ENCODE measurements at places on chromosomes 5 and 9.

DNA sequence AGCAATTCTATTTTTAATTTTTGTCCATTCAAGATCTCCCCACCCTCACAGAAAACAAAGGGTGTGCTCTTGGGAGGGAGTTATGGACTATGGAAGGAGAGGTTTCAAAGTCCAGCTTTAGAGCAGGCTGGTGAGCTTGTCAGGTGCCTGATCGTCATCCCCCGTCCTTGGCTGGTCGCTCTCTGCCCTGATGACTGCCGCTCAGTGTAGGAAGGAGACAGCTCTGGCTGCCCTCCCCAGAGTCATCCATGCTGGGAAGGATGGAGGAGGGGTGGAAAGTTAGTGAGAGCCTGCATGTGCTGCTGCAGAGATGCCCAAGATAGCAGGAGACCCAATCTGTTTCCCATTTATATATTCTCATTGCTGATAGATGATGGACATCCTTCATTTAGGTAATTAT, 96.6 kb downstream of the NLN start:
- no peak for DNase-seq

GRCh38 chr9:129176701-129177442, 1.2 kb downstream of the IER5L start:
- DNase-seq = no peak

- DNase-seq = no peak
These were observed 208.1 kb downstream of the DMAC1 start for GRCh38 chr9:7591501-7591900.

DNA sequence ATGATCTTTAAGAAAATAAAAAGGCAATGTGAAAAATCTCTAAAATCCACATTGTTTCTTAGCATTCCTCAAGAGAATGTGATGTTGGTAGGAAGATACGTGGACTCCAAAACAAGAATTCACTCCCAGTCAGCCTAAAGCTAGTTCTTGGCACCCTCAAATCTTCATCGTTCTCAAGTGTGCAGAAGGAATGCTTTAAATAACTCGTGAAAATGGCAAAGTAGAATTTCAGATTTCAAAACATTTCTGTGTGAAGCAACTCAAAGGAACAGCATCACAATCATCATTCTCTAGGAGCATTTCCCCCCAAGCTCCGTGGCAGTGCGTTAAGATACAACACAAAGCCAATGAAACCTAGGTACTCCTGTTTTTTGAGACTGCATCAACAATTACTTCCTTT, 185.1 kb upstream of the DMAC1 start:
- no peak for DNase-seq

GRCh38 chr9:106891286-106891685, 28.3 kb downstream of the ZNF462 start:
- no peak for DNase-seq

DNA sequence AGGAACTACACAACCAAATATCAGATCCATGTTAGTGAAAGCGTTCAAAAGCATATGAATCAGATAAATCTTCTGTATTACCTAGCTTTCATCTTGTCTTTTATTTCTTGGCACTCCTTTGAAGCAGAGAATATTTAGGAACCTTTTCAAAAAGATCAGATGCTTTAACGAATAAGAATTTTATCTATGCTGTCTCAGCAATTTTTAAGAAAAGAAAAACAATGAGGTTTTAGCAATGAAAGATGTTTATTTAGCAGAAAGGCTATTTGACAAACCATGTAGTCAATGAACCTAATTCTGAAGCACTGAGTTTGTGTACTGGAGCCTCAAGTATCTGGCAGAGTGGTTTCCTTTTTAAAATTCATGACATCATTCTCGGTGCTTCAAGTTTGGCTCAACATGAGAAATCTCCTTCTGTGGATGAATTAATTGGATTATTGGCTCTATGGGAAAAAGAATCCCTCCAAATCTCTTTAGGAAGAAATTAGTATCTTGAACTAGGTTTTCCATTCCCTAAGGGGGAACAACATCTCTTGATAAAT, 534.7 kb downstream of the CAAP1 start:
- DNase-seq = no peak

GRCh38 chr5:59351076-59351794, 542.3 kb downstream of the PDE4D start:
- no peak for DNase-seq

DNA sequence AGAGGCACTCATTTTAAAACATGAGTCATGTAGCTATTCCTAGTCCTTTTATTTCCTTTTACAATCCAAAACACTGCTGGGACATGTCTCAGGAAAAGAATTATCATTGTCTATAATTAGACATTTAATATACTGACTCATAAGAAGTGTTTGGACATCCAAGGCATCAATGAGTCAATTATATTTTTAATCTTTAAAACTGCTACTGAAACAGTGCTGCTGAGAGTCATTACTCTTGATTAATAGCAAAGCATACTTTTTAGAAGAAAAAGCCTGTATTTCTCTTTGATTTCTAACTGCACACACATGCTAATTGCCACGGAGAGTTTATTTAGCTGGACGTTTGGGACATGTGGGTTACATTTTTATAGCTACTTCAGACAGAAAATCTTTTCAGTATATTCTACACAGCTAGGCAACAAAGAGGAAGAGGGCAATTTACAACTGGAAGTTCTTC, 1249.0 kb upstream of the CDH18 start:
- no peak for DNase-seq

- no peak for DNase-seq
These were observed 158.9 kb downstream of the ENTREP1 start for GRCh38 chr9:69483886-69484422.

- DNase-seq = no peak
These were observed 23.4 kb downstream of the RANBP17 start for GRCh38 chr5:170885256-170885655.

DNA sequence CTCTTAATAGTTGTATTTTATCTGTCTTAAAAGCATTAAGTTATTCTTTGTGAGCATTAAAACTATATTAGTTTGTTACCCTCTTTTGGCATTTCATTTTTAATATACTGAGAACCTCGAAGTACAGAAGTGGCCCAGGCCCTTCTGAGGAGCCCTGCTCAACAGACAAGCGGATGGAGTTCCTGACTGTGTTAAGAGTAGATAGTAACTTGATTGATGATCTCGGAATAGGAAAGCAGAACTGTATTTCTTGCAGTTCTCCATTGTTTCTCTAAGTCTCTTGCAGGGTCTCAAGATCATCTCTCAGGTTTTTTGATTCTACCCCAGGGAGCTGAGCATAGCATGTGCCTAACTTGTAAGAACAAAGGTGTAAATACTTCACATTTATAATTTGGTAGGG, 139.6 kb downstream of the SMARCA2 start:
- no peak for DNase-seq

DNA sequence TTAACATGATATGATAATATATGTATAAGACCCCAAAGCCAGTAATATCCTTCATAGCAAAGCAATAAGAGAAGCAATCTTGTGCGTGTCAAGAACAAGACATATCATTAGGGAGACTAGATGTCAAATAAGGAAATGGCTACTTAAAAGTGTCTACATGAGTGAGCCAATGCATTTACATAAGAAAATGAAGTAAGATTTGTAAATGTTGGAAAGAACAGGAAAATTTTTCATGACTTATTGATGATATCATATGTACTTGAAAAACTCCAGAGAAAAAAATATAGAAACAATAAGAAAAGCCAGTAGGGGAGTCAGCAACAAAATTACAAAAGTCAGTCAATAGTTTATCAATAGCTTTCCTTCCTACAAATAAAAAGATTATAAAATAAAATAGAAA, 13.8 kb upstream of the MCTP1 start:
- no peak for DNase-seq

- DNase-seq = no peak
These were observed 210.5 kb downstream of the GADD45G start for GRCh38 chr9:89815061-89815902.

DNA sequence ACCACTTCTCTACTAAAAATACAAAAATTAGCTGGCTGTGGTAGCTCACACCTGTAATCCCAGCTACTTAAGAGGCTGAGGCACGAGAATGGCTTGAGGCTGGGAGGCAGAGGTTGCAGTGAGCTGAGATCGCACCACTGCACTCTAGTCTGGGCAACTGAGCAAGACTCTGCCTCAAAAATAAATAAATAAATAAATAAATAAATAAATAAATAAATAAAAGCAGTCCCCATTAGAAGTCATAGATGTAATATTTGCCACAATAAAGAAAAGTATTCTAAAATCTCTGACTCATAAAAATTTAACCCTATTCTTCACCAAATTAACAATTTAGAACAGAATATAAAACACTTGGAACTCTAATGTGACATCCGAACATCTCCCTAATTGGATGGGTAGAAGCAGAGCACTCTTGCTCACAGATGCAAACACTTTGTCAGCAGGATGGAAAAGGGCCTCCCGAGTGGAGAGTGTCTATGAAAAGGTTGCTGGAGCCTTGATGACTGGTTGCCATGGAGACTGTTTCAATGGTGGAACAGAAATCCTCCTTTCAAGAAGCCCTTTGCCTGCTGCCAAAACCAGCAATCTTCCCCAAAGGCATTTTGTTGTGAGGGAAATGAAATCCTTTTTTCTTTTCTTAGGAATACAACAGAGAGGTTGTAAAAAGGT, 38.9 kb upstream of the TRAF1 start:
- DNase-seq = no peak

DNA sequence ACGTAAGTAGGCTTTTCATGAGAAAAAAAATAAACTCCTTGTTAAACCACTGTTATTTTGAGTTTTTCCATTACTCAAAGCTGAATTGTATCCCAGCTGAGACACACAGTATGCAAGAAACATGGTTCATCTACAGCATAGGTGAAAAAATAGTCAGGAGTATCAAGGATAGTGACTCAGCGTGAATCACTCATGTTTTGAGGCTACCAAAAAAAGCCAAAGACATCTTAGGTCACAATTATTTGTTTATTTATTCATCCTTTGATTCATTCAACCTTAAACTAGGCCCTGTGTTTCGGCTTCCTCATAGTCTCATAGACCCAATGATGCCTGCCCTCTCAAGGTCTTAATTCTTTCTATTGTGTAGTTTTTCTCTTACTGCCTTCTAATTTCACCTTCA, 32.9 kb upstream of the STX17 start:
- DNase-seq = no peak

DNA sequence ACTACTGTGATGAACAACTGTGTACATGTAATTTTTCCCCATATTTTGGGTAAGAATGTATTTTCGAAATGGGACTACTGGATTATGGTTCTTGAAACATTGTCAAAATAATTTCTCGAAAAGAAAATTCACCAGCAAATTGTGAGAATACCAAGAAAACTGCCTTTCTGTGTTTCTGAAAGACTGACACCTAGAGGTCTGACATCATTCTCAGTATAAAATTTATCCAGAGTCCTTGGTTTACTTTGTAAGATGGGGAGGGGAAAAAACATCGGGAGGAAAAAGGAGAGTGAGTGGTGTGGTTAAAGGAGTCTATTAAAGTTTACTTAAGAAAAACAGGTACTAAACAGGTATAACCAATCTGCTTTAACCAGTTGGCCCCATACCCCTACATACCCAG, 149.2 kb downstream of the CEP120 start:
- DNase-seq = no peak

DNA sequence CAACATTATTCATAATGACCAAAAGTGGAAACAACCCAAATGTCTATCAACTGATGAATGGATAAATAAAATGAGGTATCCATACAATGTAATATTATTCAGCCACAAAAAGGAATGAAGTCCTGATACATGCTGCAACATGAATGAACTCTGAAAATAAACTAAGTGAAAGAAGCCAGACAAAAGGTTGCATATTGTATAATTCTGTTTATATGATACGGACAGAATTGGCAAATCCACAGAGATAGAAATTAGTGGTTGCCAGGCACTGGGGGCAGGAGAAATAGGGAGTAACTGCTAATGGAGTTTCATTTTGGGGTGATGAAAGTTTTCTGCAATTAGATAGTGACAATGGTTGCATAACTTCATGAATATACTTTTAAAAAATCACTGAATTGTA, 47.0 kb downstream of the KIF24 start:
- no peak for DNase-seq

- no peak for DNase-seq
These were observed 175.4 kb downstream of the RGS3 start for GRCh38 chr9:113638897-113639296.

- DNase-seq = no peak
These were observed 263.9 kb downstream of the CTNND2 start for GRCh38 chr5:11640158-11640873.

- no peak for DNase-seq
These were observed 82.3 kb downstream of the SLC1A3 start for GRCh38 chr5:36688722-36689121.

DNA sequence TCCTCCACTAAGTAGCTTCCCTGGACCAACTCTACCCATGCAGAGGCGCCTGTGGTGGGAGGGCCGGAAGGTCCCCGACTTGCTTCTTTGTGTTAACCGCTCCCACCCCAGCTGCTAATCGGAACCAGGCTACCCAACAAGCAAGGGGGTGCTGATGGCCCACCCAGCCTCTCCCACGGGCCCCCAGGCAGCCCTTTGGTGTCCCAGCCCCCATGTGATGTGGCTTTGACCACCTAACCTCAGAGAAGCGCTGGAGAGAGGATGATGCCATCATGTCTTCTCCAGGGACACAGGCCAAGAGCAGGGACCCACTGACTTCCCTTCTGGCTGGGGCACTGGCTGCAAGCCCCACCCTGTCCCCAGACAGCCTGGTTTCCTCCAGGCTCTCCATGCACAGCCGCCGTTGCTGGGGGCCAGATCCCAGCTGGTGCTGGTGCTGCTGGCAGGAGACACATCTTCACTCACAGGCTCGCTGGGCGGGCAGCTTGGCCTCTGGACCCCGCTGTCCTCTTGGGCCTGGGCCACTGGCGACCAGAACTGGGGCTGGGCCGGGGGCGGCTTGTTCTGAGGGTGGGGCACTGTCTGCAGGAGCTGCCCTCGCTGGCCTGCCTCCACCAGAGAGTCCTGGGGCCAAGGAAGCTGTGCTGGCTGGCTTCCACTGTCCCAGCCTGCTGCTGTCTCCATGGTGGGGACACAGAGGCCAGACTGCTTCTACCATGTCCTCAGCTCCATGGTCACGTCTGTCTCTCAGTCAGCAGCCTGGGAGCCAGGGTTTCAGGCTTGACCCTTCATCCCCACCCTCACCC, 27.8 kb downstream of the LAMC3 start:
- no peak for DNase-seq

DNA sequence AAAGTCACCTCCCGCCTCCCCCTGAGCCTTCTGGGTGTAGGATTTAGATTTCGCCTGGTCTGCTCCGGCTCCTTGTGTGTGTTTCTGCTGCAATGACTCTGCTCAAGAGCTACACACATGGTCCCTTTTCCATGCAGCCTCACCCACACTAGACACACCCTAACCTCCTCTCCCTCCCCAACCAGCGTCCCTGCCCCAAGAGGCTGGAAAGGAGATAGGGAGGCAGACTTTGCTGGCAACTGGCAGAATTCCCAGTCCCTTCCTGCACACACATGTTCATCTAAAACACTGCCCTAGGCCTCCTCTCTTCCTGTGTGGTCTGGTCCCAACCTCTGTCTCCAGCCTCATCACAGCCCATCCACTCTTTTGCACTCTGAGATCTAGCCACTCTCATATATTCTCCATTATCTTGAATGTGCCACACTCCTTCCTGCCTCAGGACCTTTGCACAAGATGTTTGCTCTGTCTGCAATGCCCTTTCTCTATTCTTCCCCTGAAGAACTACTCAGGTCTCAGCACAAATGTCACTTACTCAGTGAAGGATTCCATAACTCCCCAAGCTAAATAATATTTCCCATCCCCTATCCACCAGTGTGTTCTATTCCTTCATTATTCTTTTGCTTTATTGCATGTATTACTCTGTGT, 253.8 kb downstream of the CDK5RAP2 start:
- DNase-seq = no peak
